Amniotic epithelial cell (primary cell): ENCODE measurements at places on chromosomes 5 and 9.

DNA sequence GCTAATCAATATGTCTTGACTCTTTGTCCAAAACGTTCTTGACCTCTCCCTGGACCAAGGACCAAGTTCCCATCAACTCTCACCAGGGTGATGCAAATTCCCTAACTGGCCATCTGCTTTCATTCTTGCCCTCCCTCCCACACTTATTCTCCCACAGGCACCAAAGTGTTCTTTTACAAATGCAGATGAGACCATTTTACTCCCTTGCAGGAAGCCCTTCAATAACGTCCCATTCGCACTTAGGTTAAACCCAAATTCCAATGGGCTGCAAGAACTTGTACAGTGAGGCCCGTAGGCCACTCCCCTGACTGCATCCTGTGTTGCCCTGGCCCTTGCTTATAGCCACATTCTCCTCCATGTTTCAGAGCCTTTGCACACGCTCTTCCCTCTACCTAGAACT lies 7.3 kb downstream of the ARAP3 start:
- no peak for DNase-seq

DNA sequence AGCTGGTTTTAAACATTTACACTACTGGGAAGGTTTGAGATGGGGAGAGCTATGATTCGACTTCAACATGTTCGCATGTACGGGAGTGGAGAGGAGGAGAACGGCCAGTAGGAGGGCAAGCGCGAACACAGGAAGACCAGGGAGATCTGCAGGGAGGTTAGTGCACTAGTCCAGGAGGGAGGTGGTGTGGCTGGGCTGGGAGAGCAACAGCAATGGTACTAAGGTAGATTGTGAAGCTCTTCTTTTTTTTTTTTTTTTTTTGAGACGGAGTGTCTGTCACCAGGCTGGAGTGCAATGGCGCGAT lies 16.6 kb downstream of the IER5L start:
- no peak for DNase-seq

DNA sequence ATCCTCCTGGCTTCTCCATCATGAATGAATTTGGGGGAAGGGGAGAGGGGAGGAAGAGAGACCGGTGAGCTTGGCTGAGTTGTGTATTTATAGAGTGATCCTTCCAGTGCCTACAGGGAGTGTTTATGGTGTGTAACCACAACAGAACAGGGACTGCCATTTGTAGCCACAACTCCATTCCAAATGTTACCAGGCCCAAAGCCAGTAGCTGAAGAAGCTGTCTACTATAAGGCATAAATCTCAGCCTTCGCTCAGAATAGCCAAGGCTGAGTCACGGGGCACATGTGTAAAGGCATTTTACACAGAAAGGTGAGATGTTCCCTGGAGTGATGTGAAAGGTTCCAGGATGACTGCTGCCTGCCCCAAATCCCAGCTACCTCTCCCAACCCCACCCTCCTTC lies 2.5 kb downstream of the TMEM252 start:
- no peak for DNase-seq

DNA sequence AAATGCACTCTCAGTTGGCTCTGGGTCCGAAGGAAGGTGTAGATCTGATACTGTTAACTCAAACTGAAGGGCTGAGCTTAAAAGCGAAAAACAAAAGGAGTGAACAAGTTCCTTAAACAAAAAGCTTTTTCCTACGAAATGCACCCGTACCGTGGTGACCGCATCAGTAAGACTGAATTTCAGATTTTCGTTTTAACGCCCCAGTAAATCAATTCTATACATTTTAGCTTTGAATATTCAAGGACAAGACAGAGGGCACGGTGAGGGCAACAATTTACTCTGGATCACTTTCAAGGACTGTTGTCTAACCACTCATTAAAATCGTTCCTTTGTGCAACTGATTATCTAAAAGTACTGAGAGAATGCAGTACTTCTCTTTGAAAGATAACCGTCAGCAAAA lies 1.9 kb downstream of the HOMER1 start:
- DNase-seq = no peak

DNA sequence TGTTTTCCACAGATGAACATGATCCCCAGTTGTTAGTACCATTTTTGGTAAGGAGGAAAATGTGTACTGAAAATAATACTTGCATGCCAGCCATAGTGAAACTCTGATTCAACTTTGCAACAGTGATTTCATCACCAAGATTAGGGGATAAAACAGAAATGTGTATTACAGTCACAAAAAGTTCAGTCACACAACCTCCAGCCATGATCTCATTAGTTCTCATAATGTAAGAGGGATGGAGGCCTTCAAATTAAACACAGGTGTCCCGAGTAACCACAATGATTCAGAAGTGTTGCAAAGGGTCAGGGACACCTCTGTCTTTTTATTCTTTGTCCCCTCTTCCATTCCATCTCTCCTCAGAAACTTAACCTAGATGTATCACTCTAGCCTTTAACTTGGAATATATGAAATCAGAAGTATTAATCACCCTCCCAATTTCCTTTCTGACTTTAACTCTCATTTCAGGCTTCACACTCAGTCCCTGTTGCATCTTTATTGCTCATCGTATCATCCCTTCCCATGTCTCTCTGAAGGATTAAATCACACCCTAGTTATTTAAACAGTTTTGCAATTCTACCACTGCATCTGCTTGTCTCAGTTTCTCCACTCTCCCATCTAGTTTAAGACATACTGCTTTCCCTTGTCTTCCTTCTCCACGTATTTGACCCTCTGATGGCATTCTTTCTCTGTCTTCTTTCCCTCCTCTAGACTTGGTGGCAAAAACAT lies 291.2 kb downstream of the ADAMTS6 start:
- peak; percentile 95 for DNase-seq
